Activated CD8-positive, alpha-beta memory T cell treated with anti-CD3 and anti-CD28 coated beads for 24 hours (primary cell): ENCODE measurements at places on chromosomes 5 and 9.
A peak's percentile ranks its signal among the peaks of the same experiment; 100 is the strongest.

GRCh38 chr9:82763656-82764055 lies 299.3 kb downstream of the RASEF start:
- no peak for DNase-seq

GRCh38 chr5:54217826-54218503 lies 92.4 kb downstream of the ARL15 start:
- no peak for DNase-seq

DNA sequence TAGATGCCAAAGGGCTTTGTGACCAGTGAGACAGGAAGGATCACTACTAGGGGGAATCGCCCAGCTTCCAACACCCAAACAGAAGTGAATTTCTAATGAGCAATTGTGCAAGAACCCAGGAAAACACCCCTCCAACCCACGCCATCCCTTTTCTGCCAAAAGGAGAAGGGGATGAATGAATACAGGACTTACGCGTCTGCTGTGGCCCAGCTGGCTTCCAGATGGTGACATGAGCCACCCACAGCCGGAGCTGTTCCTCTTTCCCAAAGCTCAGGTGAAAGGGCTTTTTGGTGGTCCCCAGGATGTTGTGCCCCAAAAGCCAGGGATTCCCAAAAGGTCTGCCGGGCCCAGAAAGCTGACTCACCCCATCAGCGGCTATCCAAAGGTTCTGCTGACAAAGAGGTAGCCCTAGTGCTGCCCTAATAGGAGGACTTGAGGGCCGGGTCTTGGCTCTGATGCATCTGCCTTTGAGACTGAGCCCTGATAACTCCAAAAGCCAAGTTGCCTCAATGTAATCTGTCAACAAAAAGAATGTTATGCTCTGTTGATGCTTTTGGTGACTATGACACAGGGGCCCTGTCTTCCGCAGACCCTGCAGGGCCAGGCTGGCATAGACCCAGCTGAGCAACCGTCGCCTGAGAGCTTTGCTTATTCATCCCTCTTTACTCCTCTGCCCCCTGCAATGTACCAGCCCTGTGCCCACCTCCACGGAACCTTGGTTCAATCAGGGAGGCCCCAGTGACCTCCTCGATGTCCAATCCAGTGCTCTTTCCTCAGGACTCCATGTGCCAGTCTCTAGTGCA lies 14.5 kb downstream of the GSN start:
- DNase-seq, result no peak

DNA sequence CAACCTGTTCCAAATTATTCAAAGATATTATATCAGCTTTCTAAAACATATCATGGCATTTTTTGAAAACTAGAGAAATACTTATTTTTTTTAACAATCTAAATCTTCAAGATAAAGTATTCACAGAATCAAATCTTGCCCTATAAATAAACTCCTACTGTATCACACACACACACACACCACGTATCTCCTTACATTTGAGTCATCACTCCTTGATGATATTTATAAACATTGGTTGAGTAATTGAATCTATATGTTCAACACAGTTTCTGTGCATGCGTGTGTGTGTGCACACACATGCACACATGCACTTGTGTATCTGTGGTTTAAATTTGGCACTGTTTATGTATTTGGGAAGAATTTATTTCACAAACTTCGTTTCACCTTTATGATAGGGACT lies 1716.4 kb downstream of the EFNA5 start:
- DNase-seq, result no peak

DNA sequence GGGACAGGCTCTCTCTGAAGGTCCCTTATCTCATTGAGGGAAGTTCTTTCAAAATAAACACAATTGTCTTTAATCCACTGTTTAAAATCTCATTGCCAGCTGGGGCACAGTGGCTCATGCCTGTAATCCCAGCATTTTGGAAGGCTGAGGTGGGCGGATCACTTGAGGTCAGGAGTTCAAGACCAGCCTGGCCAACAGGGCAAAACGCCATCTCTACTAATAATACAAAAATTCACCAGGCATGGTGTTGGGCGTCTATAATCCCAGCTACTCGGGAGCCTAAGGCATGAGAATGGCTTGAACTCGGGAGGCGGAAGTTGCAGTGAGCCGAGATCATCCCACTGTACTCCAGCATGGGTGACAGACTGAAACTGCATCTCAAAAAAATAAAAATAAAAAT lies 8.3 kb upstream of the NDFIP1 start:
- no peak for DNase-seq

DNA sequence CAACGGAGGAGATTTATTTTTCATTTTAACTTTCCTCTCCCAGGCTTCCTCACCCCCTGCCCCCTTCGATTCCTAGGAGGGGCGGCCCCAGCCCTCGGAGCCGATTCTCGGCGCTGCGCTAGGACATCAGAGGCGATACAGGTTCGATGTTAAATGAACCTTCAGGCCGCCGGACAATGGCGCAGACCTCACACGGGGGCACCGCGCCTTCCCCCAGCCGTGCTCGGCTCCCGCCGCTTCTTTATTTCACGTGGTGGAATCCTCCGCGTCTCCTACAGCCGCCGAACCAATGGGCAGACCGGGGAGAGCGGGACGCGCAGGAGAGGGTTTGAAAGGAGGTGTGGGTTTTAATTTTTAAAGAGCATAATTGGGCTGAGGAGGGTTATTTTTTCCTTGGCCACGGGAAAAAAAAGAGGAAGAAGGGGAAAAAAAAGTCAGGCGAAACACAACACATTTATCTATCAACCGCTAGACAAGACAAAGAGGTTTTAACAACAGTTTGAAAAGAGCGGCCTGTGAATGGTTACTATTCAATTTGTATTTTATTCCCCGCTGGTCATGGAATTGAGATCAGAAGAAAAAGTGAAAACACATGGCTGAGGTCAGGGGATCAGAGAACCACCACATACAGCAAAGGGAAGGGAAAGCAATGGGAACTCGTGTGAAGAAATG lies 126.8 kb downstream of the TMEM174 start:
- DNase-seq, result no peak

DNA sequence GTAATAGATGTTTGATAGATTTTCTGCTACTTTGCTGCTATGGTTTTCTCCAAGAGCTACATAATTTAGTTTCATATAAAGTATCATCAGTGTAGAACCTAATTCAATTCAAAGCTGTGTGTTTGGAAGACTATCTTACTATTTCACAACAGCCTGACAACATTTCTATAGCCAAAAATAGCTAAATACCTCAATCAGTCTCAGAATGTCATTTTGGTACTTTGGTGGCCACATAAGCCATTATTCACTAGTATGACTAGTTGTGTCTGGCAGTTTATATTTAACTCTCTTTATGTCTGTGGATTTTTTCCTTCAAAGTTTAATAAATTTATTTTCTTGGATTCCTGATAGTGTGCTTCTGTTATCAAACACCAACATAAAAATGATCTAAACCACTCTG lies 35.1 kb upstream of the CCDC152 start:
- no peak for DNase-seq

GRCh38 chr5:67092535-67092934 lies 104.1 kb downstream of the CD180 start:
- DNase-seq, result no peak

DNA sequence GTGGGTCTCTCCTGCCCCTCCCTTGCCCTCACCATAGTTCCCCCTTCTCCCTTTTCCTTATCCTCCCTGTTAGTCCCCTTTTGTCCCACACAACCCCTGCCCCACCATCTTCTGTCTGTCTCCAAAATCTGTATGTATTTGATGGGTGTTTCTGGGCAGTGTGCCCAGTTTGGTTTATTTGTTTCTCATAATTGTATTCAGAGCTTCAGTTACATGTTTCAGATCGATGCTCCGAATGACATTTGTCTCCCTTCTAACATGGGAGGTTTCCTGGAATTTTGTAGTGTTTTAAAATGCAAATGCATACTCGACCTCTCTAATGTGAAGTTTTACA lies 22.2 kb downstream of the FBXL7 start:
- DNase-seq, result no peak

GRCh38 chr5:106877881-106878280 lies 792.9 kb downstream of the EFNA5 start:
- DNase-seq, result no peak

- no peak for DNase-seq
Observed at GRCh38 chr9:36031774-36032555, 4.7 kb upstream of the RECK start.

DNA sequence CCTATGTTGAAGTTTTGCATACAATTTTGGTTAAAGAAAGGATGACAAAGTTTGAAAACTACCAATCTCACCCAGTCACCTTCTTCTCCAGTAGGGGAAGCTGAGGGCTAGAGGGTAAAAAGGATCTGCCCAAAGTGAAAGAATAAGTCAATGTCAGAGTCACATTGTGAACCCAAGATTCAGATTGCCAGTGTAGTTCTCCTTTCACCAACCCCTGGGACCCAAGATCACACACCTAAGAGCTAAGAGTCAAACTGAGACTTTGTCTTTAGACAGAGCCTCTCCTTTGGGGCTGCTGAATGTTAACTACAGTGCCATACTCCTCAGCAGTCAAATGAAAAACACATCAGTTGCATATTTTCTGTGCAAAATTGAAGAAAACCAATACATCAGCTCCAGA lies 210.6 kb downstream of the ATP10B start:
- DNase-seq, result no peak

- DNase-seq, result no peak
Observed at GRCh38 chr5:62886603-62887315, 308.1 kb downstream of the LRRC70 start.

DNA sequence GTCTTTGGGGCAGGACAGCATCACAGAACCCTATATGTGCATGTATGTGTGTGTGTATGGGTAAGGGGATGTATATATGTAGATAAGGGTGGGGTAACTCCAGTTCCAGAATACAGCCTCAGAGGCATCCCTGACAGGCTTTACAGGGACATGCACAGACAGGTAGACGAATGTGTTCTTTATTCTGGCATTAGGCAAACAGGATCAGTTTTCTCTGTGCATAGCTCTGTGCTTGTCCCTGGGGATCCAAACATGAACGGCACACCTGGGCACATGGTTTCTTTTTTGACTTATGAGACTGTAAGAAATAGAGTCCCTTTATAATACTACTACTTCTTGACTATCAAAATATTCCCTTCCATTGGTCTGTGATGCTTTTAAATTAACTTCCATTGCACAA lies 120.6 kb downstream of the TRIO start:
- no peak for DNase-seq

DNA sequence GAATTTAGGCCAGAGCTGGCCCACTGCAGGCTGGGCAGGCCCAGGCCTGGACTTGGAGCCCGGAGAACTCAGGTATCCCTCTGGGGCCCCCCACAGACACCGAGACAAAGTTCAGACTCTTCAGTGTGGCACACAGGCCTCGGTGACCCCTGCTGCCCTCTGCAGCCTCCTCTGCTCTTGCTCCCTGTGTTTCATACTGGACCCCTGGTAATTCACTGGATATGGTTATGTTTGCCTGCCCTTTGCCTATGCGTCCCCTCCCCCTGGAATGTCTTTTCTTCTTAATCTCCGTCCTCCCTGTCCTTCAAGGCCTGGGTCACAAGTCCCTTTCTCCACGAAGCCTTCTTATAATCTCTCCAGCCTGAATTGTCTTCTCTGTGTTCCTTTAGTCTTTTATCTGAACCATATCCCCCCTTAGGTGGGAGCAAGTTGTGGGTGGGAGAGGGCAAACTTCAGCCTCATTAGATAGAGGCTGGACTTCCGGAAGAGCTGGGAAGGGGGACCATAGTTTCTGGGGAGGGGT lies 30.1 kb downstream of the GSN start:
- DNase-seq, result no peak

DNA sequence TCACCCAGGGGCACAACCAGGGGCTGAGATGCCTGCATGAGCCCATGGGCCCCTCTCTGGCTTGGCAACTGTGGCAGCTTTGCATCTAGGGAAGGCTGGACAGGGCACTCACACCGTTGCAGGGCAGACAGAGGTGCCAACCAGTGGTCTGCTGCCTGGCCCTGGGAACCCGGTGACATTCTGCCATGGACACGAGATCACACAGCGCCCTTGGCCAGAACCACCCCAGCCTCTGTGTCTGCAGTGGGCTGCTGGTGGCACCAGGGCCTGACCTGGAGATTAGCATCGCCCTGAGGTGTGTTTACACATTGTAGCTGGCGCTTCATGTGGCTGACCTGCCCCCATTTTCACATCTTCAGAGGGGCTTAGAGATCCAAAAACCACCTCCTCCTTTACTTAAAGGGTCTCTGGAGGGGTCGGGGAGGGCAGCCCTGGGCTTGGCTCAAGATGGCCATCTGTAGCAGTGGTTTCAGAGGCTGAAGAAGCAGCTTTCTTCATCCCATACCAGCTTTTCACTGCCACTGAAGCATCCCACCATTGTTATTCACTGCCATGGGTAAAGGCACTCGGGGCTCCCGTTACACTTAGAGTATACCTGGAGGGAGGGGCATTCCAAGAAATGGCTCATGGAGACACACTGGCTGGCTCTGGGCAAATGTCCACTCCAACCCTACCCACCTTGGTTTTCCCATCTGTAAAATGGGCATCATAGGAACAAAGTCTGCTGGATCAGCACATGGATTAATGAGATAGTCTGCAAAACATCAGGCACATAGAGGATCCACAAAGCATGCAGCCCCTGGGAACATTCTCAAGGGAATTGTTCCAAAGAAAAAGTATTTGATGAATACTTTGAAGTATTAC lies 11.4 kb downstream of the DCANP1 start:
- peak; percentile 52 for DNase-seq

DNA sequence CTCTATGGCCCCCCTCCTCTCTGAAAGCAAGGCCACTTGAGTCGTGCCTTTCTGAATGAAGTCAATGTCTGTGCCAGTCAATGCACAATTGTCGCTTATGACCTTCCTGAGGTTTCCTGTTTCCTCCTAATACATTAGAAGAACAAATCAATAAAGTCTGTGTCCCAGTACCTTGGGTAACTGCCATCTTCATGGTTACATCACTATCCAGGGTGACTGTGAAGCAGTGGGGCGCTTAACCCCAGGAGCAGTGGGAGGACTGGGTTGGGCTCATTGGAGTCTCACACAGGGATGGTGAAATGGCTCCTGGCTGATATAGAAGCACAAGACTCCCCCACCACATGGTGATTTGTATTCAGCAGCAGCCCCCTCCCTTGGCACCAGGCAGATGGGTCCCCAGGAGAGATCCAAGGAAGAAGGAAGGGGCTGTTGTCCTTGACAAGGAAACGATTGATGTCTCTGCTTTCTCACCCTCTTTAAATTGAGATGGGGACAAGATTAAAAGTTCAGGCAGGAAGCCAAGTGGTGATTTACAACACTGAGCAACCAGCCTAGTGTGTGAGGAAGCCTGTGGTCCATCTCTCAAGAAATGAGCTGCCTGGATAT lies 261.9 kb upstream of the ZNF462 start:
- DNase-seq, result no peak

GRCh38 chr5:123090661-123091297 lies 1.7 kb downstream of the PRDM6 start:
- DNase-seq, result no peak

GRCh38 chr5:170573114-170573513 lies 69.3 kb downstream of the KCNIP1 start:
- DNase-seq, result no peak
